Cerebellar cortex (tissue), 1 donor: ENCODE measurements at places on chromosomes 1 and 21.

GRCh38 chr1:89536555-89537341 is 12.1 kb downstream of the LRRC8B start:
- DNase-seq, result no peak

- no peak for DNase-seq
These were observed 39.2 kb downstream of the CAPN9 start for GRCh38 chr1:230786385-230786753.

GRCh38 chr1:27536010-27536757 is 46.2 kb upstream of the WASF2 start:
- peak; percentile 56 for DNase-seq

- no peak for DNase-seq
These were observed 66.9 kb downstream of the PHTF1 start for GRCh38 chr1:113692342-113692741.

DNA sequence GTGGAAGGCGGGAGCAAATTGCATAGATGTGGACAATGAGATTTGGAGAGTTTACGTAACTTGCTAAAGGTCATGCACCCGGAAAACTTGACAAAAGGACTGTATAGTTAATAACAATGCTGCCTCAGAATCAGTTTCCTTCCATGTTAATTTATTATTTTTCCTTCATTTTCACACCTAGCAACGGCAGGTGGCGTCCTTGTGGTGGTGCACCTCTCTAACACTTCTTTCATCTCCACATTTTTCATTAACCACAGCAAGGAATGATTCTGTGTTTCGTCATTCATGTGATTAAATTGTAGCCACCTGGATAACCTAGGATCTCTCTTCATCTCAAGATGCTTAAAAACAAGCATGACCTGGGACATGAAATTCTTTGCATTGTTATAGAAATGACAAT is 2133.0 kb downstream of the NCAM2 start:
- no peak for DNase-seq

- DNase-seq, result no peak
These were observed 133.7 kb downstream of the DMRTA2 start for GRCh38 chr1:50289495-50289894.

GRCh38 chr1:62208970-62209369 is 14.3 kb downstream of the L1TD1 start:
- DNase-seq, result no peak

- DNase-seq, result no peak
These were observed 433 bp downstream of the TMEM200B start for GRCh38 chr1:29123053-29123886.

GRCh38 chr1:115302390-115302961 is 35.6 kb downstream of the NGF start:
- DNase-seq, result no peak

GRCh38 chr1:193613041-193613440 is 426.6 kb upstream of the B3GALT2 start:
- DNase-seq, result no peak

- no peak for DNase-seq
These were observed 26.7 kb upstream of the MTMR11 start for GRCh38 chr1:149963358-149963757.

GRCh38 chr1:194014014-194014413 is 827.6 kb upstream of the B3GALT2 start:
- no peak for DNase-seq

- peak; percentile 17 for DNase-seq
These were observed 92.0 kb upstream of the HAO2 start for GRCh38 chr1:119276558-119276957.

DNA sequence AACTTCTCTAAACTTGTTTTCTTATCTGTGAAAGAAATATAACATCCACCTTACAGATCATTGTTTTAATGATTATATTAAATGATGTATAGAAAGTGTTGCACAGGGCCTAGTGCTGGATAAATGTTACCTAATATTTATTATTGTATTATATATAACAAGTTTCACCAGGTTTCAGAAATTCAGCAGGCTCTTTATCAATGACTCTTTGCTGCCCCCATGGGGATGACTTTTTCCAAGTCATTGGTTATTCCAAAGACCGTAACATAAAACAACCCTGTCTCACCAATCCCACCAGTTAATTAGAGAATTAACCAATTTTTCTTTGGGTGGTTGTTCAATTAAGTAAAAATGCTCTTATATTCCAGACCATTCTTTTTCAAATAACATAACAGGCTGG is 7.3 kb upstream of the DEDD start:
- DNase-seq, result peak; percentile 41

DNA sequence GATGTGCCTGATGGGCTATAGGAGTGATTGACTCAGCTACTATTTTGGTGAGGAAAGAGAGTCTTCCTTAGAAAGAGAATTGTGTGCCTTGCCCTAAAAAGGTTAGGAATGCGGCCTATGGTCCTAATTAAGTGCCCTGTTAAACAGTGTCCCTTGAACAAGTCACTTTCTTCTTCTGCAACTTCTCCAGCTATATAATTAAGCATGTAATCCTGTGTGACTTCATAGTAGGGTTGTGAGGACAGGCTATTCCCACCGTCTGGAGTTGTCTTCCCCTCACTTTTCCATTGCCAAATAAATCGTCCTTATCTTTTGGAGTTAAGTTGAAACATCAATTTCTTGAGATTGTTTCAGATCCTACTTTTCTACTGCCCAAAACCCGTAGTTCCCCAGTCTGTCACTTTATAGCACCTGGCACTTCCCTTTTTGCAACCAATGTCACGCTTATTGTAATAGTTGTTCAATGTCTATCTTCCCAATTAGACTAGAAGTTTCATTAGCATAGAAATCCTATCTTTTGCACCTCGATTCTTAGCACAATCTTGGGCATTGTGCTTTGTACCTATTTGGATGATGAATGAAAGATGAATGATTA is 27.6 kb upstream of the SLC16A1 start:
- DNase-seq, result no peak

GRCh38 chr21:33969581-33969980 is 54.0 kb upstream of the ATP5PO start:
- DNase-seq, result no peak

- DNase-seq, result no peak
These were observed 119.6 kb downstream of the SLC30A10 start for GRCh38 chr1:219808790-219809189.

- DNase-seq, result no peak
These were observed 63.9 kb upstream of the GRHL3 start for GRCh38 chr1:24255226-24255625.

- no peak for DNase-seq
These were observed 2.8 kb upstream of the NUP210L start for GRCh38 chr1:154157520-154158306.

DNA sequence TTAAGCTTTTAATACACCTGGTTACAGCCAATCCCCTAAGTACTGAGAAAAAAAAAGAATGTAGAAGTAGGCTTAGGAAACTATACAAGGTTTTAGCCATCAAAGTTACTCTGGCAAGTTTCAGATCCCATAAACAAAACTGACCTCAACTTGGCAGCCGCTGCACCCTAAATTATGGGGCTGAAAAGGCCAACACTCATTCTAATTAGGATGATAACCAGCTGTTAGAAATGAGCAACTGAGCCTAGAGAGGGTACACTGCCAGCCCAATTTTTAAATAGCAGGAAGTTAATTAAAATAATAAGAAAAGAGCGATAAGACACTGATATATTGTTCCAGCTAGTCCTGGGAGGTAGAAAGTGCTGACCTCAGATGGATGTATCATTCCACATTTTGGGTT is 105.7 kb upstream of the VAV3 start:
- no peak for DNase-seq

DNA sequence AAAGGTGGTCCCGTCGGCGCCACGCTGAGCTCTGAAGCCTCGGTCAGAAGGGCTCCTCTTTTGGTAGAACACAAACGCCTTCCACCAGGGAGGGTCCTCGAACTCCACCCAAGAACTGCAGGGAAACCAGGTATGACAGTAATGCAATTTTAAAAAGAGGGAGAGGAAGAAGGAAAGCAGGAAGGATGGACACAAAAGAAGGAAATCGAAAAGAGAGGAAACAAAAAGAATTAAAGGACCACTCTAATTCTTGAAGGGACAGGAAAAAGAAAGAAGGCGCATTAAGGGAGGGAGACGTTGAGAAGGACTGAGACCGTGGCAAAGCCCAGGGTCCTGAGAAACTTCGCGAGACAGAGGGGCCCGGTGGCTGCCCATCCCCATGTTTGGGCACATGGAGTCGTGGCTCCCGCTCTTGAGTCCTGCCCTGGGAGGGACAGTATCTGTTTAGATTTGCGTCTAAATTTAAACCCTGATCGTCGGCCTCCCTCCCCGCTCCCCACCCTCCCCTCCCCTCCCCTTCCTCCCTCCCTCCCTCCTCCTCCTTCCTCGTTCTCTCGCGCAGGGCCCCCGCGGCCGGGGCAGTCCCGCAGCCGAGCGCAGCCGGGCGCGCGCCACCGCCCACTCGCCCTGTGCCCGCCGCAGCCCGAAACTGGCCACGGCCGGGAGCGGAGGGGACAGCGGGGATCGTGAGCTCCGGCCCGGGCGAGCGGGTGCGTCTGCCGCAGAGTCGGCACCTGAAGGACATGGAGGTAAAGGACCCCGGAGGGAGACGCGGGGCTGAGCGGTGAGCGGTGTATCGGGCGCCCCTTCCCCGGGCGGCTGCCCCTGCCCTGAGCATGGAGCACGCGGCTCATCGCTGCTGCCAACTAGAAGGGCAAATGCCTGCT is at the start of gene RCSD1:
TSS of gene RCSD1 (plus strand) at position 552 of the 887 bp plus-strand sequence. CDS start at position 744, 192 bp downstream.
- no peak for DNase-seq

GRCh38 chr1:106515375-106515774 is 541.1 kb upstream of the PRMT6 start:
- DNase-seq, result no peak

DNA sequence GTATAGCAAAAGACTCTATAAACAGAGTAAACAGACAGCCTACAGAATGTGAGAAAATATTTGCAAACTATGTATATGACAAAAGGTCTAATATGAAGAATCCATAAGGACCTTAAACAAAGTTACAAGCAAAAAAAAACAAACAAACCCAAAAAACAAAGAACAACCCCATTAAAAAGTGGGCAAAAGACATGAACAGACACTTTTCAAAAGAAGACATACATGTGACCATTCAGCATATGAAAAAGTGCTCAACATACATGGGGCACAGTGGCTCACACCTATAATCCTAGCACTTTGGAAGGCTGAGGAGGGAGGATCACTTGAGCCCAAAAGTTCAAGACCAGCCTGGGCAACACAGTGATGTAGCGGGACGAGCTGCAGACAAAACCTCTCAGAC is 17.9 kb upstream of the OR2B11 start:
- no peak for DNase-seq

DNA sequence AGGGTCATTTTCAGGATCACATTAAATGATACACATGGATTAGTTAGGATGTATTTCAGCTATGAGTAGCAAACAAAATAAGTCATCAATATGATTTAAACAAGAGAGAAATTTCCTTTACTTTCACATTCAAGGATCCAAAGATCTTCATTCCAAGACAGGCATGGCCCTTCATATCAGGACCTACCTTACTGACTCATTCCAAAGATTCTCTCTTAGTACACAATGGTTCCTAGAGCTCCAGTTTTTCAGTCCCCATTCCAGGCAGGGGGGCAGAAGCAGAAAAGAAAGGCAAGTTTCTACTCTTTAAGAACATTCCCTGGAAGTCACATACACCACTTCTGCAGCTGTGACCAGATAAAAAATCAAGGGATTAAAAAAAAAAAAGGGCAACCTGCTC is 23.7 kb downstream of the RGS2 start:
- DNase-seq, result no peak

GRCh38 chr1:24886241-24886640 is 43.8 kb downstream of the RUNX3 start:
- no peak for DNase-seq

DNA sequence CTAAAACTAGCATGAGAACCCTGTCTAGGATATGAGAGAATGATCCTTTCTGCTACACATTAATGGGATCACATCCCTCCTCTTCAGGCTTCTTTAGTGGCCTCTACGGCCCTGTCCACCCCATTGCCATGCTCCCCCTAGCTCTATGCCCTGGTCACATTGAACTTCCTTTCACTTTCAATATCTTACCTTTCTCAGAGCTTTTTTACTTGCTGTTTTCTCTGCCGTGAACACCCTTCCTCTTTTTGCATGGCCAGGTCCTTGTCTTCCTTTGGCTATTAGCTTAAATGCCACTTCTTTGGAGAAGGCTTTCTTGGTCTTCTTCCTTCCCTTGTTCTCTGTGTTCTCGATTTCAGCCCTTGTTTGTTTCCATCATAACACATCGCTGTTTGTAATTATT is 97.4 kb downstream of the GIPC2 start:
- DNase-seq, result no peak

DNA sequence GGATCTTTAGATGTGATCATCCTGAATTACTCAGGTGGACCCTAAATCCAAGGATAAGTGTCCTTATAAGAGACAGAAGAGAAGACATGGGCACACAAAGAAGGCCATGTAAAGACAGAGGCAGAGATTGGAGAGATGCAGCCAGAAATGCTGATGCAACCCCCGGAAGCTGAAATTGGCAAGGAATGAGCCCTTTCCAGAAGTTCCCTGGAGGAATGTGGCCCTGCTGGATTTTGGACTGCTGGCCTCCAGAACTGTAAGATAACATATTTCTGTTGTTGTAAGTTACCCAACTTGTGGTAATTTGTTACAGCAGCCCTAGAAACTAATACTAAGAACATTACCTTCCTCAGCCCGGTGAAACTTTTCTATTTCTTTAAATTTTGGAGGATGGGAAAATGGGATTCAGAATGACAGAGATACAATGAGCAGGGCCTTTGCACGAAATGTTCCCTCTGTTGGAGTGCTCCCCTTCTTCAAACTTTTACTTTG is 11.2 kb upstream of the PLPP3 start:
- DNase-seq, result no peak

GRCh38 chr1:198281911-198282310 is 125.1 kb downstream of the NEK7 start:
- no peak for DNase-seq

GRCh38 chr1:203547147-203547546 is 53.2 kb downstream of the OPTC start:
- no peak for DNase-seq
